ENCODE measurements at places on chromosomes 3 and 15. TPM values are rescaled to one million over a fixed set of nuclear protein-coding genes. Genes with fewer than 3 reads are reported as not detected.

The CBLB gene
- total RNA-seq = 23.3 TPM

GRCh38 chr3:31948280-31948679 is 32.8 kb downstream of the OSBPL10 start:
- no peaks in the 10 kb centered on the region for H3K27me3 ChIP-seq
- H3K36me3 ChIP-seq = no peaks in the 10 kb centered on the region
- no peaks in the 10 kb centered on the region for H3K4me1 ChIP-seq
- no peak for DNase-seq
- H3K27ac ChIP-seq = no peak overlapping the region
- H3K4me3 ChIP-seq = no peak overlapping the region

- DNase-seq = no peak
- no peak overlapping the region for H3K4me3 ChIP-seq
- H3K4me1 ChIP-seq = no peaks in the 10 kb centered on the region
Observed at GRCh38 chr3:126858401-126858800, 124.5 kb upstream of the PLXNA1 start.

GRCh38 chr15:62491642-62492041 is 326.6 kb upstream of the C2CD4B start:
- H3K27ac ChIP-seq = no peak overlapping the region
- no peaks in the 10 kb centered on the region for H3K4me1 ChIP-seq
- H3K27me3 ChIP-seq = no peaks in the 10 kb centered on the region
- no peak for DNase-seq

DNA sequence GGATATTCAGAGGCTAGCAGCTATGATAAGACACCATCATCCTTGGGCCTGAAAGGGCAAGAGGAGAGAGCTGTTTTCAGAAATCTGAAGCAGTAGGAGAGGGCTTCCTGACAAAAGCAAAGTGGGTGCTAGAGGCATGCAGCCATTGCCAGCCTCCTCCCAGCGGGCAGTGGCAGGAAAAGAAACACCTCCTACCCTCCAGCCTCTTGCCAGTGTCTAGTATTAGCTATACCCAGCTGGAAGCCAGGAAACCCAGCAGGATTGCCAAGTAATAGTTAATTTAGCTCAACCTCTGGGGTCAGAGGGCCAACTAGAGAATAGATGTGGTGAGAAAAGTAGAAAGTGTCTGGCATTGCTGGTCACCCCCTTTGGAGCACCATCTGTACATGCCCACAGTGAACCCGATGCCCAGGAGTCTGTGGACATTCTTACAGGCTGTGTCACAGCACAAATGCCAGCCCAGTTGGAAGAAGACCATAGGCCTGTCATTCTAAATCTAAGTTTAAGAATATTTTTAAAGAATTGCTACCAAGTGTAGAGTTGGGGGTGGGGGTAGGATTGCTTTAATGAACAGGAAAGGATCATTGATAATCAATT is 85.3 kb downstream of the HCN4 start:
- H3K4me1 ChIP-seq = no peaks in the 10 kb centered on the region
- no peaks in the 10 kb centered on the region for H3K27me3 ChIP-seq
- H3K4me3 ChIP-seq = no peak overlapping the region
- peaks cover 37% of the 10 kb centered on the region for H3K36me3 ChIP-seq

All from pancreas (tissue), 10 donors.